Ascending aorta (tissue), 2 donors: ENCODE measurements at places on chromosomes 13 and 19.

DNA sequence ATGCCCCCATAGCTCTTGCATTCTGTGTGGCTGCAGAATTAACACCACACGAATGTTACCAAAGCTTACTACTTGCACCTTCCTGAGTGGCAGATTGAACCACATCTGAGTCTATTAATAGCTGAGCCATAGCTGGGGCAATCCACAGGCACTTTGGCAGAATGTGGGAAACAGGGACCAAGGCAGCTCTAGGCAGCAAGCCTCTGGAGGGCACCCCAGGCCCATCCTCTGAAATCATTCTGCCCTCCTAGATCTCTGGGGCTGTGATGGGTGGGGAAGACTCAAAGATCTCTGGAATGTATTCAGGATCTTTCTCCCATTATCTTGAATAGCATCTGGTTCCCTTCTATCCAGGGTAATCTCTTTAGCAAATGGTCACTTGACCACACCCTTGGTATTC, 139.3 kb downstream of the TNFRSF19 start:
- no peak for DNase-seq

GRCh38 chr19:55284405-55285058, 735 bp downstream of the BRSK1 start:
- no peak for DNase-seq

GRCh38 chr19:709965-710571, 1.3 kb downstream of the PALM start:
- no peak for DNase-seq

GRCh38 chr19:39643591-39643990, 12.1 kb upstream of the LGALS16 start:
- DNase-seq, result no peak

GRCh38 chr19:13152356-13152973, 2.3 kb downstream of the IER2 start:
- DNase-seq, result no peak

DNA sequence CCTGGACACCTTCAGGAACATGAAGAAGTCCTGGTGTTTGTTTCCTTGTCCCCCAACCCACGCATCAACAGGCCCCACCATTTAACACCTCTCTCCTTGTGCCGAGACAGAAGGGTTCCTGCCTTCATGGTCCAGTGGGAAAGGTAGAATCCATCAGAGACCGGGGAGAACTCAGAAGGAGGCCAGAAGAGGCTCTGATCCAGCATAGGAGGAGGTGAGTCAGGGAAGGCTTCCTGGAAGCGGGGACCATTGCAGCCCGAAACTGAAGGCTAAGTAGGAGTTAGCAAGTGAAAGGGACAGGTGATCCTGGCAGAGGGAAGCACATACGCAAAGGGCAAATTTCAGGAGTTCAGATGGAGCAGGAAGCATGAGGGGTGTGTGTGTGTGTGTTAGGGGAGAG, 484 bp downstream of the ICAM3 start:
- no peak for DNase-seq

DNA sequence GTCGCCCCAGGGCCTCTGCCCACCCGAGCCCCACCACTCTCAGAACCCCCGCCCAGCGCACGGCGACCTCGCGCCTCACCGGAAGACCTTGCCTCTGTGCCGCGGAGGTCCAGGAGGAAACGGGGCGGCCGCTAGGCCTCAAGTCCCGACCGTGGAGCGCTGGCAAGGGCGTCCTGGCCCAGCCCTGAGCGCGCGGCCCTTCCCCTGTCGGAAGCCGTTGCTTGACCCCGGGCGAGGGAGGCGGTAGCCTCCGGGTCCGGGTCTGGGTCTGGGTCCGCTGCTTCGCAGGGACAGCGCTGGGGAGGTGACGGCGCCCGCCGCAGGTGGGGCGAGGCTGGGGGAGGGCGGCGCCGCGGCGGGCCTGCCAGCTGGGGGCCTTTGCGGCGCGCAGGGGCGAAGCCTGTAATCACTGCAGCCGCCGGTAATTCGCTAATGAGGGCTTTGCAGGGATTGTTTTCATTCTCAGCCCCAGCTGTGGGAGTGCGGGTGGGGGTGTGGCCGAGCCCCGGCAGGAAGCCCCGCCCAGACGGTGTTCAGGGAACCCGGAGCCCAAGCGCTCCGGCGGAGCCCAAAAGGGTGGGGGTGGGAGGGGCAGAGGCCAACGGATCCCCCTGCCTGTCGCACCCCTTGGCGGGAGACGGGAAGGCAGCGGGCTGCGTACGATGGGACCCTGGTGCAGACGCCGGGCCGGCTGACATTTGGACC, 8.6 kb downstream of the C19orf25 start:
- DNase-seq, result no peak

DNA sequence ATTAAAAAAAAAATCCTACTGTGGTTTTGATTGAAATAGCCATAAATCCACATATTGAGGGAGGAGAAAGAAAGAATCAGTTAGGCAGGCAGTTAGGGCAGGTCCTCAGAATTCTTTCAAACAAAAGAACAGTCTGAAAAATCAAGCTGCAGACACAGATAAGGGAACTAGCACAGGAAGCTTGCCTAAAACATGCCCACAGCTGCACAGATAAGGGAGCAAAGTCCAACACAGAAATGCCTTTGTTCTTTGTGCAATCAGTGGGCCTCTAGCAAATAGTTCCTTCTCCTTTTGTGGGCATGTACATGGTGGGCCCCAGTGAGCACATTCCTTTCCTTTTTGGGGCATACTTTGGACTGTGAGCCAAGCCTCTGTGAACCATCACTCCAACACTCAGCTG, 42.7 kb downstream of the UTP14C start:
- DNase-seq, result no peak

- peak; percentile 89 for DNase-seq
Observed at GRCh38 chr19:56838024-56838908, 2.3 kb downstream of the PEG3 start.

GRCh38 chr13:65085977-65086376, 2144.2 kb downstream of the PCDH9 start:
- no peak for DNase-seq

- no peak for DNase-seq
Observed at GRCh38 chr13:78620936-78621470, 17.7 kb upstream of the POU4F1 start.

- no peak for DNase-seq
Observed at GRCh38 chr19:48858984-48859710, 9.3 kb downstream of the PLEKHA4 start.

DNA sequence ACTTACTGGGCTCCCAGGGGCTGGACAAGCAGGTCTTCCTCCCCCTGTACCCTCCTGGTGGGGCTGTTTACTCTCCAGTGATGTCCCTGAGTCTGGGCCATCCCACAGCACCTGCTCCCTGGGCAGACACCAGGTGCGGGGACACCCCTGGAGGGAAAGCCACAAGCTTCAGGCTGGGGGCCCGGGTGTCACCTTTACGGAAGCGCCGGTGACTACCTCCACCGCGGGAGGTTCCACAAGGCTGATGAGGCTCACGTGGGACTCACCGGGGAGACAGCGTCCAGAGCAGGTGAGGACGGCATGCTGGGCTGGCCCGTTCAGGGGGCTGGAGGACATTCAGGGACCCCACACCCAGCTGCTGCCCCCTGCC, 24.9 kb downstream of the NFILZ start:
- DNase-seq, result no peak

GRCh38 chr19:45405435-45406225, 761 bp upstream of the PPP1R13L start:
- peak; percentile 71 for DNase-seq

DNA sequence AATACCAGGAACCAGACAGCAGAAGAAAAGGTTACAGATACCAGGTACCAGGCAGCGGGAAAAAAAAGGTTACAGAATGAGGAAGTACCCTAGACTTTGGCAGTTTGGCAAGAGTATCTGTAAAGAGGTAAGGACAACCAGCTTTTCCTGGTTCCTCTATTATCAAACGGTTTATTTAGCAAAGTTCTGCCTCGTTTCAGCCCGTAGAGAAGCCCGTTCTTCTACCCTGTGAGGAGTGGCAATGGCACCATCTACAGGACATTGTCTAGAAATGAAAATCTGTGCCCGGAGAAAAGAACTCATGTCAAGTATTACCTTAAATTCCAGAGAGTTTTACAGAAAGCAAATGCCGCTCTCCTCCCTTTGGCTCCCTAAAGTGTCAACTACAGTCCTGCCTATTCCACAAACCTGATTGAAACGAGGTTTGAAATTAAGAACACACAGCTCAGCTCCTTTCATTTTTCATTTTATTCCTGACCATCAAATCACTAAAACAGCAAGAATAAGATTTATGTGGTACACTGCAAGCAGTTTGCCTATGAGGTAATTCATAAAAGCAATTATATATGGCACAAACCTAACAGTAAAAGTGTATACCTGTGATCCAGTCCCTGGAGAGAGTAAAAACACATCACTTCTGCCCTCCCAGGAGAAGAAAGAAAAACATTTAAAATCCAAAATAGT, 226.3 kb downstream of the SLC7A1 start:
- no peak for DNase-seq

GRCh38 chr19:40453151-40453735, 9.1 kb upstream of the SERTAD3 start:
- no peak for DNase-seq

- peak; percentile 35 for DNase-seq
Observed at GRCh38 chr19:29379257-29380021, 146.4 kb upstream of the VSTM2B start.

DNA sequence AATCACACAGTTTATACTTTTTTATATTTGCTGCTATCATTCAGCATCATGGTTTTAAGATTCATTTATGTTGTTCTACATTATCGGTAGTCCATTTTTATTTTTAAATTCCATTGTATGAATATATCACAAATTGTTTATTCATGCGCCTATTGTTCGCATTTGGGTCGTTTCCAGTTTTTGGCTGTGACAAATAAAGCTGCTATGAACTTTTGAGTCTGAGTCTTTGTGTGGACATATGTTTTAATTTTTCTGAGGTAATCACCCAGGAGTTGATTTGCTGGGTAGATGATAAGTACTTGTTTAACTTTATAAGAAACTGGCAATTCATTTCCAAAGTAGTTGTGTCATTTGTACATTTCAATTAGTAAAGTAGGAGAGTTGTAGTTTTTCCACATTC, 74.2 kb upstream of the CSNK1A1L start:
- no peak for DNase-seq

DNA sequence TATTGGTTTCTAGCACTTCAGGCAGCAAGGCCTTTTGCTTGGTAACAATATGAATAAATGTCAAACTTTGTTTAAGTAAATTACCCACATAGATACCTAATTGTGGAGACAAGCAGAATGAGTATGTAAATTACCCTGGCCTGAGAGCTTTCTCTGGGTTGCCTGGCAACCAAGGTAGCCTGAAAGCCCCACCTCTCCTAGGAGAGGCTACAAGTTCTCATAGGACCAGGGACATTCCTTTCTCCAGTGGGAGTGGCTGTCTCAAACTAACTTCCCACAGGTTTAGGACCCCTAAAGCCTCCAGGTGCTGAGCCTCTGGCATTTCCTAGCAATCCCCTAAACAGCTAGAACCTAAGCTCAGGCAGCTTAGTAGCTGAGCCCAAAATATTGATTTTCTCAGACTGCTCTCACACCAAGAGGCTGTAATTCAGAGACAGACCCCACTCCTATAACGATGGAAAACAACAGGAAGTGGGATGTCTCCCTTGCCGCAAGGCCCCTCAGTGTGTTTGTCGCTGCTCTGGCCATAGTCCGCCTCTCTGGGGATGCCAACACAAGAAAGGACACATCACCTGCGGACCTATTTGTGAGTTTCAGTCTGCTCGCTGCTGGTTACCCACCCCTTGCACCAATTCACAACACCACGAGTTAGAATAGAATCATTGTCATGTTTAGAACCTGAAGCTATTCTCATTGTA, 207.3 kb downstream of the DLEU7 start:
- no peak for DNase-seq

DNA sequence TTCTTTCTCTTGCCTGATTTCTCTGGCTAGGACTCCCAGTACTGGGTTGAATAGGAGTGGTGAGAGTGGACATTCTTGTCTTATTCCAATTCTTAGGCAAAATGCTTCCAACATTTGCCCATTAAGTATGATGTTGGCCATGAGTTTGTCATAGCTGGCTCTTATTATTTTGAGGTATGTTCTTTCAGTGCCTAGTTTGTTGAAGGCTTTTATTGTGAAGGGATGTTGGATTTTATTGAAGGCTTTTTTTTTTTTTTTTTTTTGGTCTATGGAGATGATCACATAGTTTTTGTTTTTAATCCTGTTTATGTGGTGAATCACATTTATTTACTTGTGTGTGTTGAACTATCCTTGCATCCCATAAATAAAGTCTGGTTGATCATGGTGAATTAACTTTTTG, 19.8 kb downstream of the NHLRC3 start:
- no peak for DNase-seq

- DNase-seq, result no peak
Observed at GRCh38 chr19:18010149-18010548, 2.2 kb downstream of the ARRDC2 start.

- no peak for DNase-seq
Observed at GRCh38 chr19:13881251-13881691, 4.3 kb downstream of the NANOS3 start.
